Umbilical cord (tissue), 2 donors: ENCODE measurements at places on chromosomes 16 and 17. TPM values are rescaled to one million over a fixed set of nuclear protein-coding genes. Genes with fewer than 3 reads are reported as not detected.

- DNase-seq, result peak; percentile 98
Measured at GRCh38 chr16:85137323-85138072, 25.2 kb upstream of the CIBAR2 start.

DNA sequence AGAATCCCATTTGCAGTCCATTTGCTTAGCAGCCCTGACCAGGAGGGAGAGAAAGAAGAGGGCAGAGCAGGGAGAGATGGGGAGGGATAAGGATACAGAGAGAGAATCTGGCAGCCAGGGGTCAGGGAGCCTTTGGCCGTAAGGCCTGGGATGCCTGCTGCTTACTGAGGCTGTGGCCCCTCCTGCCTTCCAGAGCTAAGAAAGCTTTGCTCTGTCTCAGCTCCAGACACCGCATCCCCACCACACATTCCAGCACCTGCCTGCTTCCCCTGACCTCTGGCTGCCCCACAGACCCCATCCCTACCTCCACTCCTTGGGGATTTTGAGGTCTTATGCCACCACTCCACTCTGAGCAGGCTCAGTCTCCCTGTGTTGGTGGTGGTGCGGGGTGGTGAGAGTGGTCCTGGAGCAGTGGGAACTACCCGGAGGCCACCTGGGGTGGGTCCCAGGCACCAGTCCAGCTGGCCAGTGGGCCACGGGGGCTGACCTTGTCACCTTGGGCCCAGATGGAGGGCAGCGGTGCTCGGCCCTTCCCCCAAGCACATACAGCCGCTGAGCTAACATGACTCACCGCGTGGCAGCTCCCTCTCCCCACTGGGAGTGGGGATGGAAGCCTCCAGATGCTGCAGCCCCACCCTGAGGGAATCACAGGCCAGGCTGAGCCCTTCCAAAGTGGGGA is 58.3 kb downstream of the RAI1 start:
- DNase-seq, result peak; percentile 93

DNA sequence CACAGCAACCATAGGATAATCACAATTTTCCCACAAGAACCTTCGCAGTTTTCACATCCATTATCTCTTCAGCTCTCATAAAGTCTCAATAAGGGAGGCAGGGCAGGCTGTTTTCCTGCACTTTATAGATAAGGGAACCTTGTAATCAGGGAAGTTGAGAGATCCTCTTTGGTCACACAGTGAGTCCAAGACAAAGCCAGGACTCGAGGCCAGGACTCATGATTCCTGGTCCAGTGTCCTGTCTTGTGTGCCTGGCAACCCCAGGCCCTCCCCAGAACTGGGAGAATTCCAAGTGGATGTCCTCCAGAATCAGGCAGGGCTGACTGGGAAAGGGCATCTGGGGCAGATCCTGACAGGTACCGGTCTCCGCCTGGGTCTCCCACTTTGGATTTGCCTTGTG is 23.1 kb upstream of the PHF12 start:
- DNase-seq, result no peak

GRCh38 chr16:84153660-84154214 is 8.6 kb downstream of the DNAAF1 start:
- DNase-seq, result no peak

DNA sequence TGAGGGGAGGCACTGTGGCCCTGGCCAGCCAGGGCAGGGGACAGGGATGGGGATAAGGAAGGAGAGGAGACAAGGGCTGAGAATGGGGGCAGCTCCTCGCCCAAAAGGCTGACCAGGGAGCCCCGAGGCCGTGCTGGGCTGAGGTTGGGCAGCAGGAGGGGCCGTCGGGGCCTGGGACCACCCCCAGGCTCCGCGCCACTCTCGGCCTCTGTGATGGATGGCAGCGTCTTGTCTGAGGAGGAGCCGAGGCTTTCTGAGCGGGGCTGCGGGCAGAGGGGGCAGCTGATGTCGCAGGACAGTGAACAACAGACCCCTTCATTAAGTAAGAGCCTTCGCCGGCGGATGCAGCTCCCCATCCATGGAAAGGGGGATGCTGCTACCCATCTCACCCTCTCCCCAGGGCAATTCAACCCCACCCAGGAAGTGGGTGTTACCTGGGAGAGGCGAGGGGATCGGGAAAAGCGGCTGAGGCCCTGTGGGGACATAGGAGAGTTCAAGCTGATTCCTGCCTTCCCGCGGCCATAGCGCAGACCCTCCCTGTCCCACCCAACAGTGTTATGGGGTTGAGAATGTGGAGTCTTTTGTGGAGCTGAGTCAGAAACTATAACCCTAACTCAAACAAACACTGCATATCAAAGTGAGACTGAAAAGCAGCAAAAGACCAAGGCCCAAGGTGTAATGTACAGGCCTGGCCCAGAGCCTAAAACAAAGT is 9.1 kb upstream of the RAB5C start:
- DNase-seq, result no peak

DNA sequence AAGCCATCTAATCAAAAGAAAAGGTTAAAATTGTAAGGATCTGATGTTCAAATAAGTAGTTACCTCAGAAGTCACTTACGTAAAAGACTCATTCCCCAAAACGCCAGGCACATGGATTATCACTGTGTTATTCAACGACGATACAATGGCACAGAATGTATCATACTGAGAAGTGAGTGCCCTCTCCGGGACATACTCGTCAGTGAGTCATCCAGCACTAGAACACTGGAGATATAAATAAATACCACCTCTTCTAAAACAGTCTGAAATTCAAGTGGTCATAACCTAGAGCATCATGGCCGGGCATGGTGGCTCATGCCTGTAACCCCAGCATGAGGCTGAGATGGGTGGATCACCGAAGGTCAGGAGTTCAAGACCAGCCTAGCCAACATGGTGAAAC is 24.9 kb downstream of the USP31 start:
- no peak for DNase-seq

EFCAB13 gene
- total RNA-seq, result 41.2 TPM

NRN1L gene
- not detected for total RNA-seq

SLC9A5 gene
- total RNA-seq, result 1.2 TPM
